ENCODE measurements at places on chromosomes 12 and 14.

DNA sequence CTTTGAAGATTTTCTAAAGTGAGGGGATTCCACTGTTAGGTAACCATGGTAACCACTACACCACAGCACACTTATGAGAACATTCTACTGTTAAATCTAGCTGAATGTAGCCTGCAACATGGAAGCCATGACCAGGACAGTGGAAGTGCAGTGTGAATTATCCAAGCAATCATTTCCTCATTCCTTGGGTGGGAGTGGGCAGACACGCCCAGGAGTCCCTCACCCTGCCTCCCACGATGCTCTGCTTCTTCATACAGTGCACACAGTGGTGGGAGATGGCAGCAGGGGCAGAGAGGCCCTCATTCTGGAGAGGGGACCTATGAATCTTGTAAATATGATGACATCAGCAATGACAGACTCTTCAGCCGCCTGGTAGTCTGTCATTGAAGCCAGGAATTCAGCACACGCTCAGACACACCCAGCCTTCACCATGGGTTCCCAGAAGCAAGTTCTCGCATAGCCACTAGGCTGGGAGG, 70.1 kb upstream of the HOXC13 start:
- DNase-seq: no peak

GRCh38 chr12:70354787-70355186, 11.3 kb upstream of the KCNMB4 start:
- DNase-seq: no peak

GRCh38 chr12:81727391-81727790, 31.8 kb downstream of the PPFIA2 start:
- DNase-seq: no peak

- DNase-seq: no peak
These were observed 132.1 kb upstream of the RTL1 start for GRCh38 chr14:101035466-101036225.

DNA sequence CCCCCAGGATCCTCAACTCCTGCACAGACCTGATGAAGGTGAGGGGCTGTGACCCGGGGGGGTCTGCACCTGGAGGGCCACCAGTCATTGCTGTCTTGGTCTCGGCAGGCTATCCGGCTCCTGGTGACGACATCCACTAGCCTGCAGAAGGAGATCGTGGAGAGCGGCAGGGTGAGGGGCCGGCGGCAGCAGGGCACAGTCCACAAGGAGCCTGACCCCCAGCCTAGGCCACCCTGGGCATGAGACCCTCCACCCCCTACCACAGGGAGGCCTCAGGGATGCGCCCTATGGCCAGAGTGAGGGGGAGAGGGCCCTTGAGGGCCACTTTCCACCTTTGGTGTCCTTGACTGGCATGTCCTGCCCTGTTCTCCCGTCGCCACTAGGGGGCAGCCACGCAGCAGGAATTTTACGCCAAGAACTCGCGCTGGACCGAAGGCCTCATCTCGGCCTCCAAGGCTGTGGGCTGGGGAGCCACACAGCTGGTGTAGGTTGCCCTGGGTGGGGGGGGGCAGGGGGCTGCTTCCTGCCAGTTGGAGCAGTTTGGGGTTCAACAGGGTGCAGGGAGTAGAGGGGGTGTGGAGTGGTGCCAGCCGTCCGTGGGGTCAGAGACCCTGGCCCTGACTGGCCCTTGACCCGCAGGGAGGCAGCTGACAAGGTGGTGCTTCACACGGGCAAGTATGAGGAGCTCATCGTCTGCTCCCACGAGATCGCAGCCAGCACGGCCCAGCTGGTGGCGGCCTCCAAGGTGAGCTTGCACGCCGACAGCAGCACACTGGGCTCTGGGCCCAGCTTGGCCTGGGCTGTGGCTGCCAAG, 25.0 kb downstream of the HIP1R start:
- peak; percentile 79 for DNase-seq

All from effector CD4-positive, alpha-beta T cell (primary cell).